Suppressor macrophage (primary cell): ENCODE measurements at places on chromosomes 2 and 18.

GRCh38 chr18:40868110-40868858 is 1086.8 kb upstream of the PIK3C3 start:
- no peak for DNase-seq

DNA sequence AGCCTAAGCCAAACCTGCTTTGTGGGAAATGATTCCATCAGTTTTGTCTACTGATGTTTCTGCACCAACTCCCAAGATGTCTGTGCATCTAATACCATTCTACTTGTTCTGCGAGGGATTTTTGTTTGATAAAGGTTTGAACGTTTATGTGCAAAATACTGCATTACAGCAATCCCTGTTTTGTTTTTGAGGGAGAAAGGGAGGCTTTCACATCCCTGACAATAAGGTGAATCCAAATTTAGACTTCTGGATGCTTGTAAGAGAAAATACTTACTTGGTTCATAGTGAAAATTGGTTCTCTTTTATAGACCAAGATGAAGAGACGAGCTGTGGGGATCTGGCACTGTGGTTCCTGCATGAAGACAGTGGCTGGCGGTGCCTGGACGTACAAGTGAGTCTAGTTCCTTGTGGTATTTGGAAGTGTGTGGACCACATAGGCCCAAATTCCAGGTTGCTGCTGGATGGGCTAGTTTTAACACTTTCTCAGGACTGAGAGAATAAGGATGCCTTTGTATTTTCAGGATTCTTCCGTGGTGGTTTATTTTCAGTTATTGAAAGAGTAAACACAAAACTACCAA is 1.1 kb downstream of the RPL37A start:
- DNase-seq: no peak

- DNase-seq: no peak
These were observed 464.0 kb downstream of the FBXO15 start for GRCh38 chr18:73683409-73684238.

DNA sequence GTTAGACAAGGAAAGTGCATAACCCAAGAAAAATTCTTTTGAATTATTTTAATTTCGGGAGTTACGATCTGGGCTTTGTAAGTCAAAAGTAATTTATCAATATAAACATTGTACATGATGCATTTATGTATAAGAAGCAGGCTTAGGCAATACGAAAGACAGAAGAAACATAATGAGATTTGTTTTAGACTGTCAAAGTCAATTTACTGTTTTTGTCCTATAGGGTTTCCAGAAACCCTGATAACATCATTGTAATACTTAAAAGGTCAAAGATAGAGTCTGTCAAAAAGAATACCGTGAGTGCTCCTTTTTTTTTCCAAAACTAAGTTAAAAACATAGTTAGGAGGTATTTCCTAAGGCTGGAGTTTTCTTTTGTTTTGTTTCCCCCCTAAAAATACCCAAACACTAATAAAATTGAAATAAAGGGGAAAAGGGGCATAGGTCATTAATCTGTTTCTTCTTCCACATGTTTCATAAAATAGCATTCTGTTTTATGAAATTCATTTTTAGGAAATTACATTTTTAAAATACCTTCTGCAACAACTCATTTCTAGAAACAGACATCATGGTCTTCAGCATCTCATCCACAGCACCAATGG is 16.1 kb downstream of the C1D start:
- no peak for DNase-seq

DNA sequence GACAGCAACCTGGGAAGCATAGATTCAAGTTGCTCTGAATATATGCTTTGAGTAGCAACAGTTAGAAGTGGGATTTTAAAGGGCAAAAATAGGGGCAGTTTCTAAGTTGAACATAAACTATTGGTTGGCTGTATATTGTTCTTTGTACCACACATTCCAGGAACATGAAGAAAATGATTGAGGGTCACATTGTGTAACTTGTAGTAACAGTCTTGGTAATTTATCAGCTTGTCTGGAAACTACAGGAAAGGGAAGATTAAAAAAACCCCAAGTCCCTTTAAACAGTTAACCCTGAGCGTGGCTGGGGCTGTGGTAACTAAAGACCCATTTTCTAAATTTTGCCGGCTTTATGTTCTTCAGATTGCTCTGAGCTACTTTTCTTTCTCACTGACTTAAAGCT is 7.4 kb downstream of the PLEKHB2 start:
- no peak for DNase-seq

- peak; percentile 41 for DNase-seq
These were observed 587 bp downstream of the SUMO1 start for GRCh38 chr2:202237787-202238233.

- DNase-seq: no peak
These were observed 472.4 kb upstream of the SALL3 start for GRCh38 chr18:78507217-78507616.

- DNase-seq: no peak
These were observed 1059.7 kb upstream of the ACVR2A start for GRCh38 chr2:146785101-146785500.

GRCh38 chr2:160440888-160441287 is 52.7 kb downstream of the RBMS1 start:
- DNase-seq: no peak

DNA sequence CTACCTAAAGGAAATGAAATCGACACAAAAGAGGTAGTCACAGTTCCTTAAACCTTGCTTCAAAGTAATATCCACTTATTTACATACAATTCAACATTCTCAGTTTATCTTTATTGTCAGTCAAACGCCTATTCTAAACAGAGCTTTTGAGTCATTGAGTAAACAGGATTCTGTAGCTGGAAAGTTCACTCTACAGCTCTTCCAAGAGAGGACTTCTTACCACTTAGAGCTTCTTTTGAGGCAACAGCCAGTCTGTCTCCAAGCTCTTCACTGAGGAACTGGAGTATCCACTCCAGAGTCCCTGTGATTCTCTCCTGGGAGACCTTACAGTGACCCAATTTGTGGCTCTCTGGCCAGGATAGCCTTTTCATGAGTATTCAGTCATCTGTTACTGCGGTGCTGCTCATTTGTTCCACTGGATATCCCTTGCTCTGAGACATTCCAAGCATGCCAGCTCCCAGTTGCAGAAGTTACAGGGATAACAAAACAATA is 210.9 kb upstream of the OSR1 start:
- no peak for DNase-seq

- no peak for DNase-seq
These were observed 4.0 kb downstream of the TMEM200C start for GRCh38 chr18:5891184-5891853.

GRCh38 chr2:25313711-25314513 is 27.8 kb downstream of the DNMT3A start:
- DNase-seq: no peak

DNA sequence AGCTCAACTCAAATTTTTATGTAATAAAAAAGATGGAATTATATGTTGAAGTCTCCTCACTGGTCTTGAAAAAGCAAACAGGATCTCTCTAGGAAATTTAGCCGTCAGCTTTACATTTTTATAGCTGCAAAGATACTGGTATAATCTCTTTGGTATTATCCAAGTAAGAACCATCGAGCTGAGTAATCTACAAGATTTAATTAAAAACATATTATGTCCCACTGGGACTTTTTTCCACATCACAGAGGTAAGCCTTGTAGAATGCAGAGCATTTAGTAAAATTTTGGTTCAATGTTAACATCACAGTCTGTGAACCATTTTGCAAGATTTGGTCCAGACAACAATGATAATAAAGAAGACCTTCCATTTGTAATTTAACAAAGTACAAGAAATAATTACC is 162.6 kb upstream of the SLC39A10 start:
- no peak for DNase-seq

DNA sequence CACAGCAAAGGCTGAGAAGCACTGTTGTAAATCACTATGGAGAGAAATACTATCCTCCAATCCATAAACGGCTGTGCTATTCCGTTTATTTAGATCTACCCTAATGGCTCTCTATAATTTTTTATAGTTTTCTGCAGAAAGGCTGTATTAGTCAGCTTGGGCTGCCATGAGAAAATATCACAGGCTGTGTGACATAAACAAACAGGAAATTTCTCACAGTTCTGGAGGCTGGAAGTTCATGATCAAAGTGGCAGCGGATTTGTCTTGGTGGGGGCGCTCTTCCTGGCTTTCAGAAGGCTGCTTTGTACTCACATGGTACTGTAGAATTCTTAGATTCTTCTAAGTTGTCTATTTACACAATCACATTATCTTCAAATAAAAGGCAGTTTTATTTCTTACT is 44.1 kb downstream of the C1D start:
- DNase-seq: no peak

DNA sequence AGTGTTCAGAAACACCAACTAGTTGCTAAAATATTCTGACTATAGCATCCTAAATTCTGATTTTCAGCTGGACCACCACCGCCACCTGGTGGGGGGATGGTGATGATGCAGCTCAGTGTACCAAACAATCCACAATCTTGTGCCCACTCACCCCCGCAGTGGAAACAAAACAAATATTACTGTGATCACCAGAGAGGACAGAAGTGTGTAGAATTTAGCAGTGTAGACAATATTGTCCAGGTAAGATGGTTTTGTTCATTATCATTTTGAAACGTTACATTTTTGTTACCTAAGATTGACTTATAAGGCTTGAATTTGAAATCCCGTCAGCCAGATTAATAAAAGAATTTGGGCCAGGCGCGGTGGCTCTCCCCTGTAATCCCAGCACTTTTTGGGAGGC is 31.7 kb upstream of the UBXN4 start:
- peak; percentile 75 for DNase-seq

DNA sequence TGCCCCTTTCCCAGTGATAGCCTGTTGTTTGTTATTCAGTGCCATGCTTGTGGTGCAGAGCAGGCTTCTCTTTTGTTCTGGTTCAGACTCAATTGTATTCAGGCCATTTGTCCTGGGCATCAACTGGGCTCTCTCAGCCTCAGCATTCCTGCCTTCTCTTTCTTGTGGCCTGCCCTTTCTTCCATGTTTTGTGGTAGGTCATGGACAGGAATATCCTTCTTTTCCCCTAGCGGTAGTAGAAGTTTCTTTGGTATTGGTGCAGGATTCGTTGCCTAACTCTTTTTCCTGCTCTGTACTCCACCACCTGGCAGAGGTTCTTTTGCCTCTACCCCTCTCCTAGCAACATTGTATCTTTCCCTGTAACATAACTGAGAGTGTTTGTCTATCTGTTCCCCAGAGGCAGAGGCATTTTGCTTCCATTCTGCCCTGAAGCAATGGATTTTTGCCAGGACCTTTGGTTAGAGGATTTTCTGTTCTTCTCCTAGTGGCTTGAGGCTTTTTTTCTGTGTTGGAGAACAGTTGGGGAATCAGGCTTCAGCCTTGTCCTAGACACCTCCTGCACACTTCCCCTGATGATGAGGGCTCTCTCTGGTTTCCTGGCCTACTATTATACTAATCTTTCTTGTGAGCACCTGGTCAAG is 68.5 kb downstream of the NCOA1 start:
- no peak for DNase-seq

- DNase-seq: peak; percentile 36
These were observed 22.8 kb downstream of the HPCAL1 start for GRCh38 chr2:10325278-10326145.

DNA sequence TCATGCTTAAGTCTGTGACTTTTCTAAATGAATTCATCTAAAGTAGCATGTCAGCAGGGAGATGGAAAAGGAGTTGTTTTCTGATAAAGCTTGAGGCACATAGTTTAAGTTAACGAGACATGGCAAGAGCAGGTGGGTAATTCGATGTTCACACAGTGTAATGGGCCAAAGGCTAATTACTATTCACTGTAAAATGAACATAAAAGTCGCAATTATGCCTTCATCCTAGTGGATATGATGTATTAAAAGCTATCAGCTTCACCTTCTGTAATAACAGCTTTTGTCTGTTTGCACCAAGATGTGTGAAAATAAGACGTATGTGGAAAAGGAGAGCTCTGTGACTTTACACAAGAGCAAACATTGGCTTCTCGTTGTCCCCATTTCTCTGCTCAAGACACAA is 94.2 kb upstream of the CDH20 start:
- no peak for DNase-seq

DNA sequence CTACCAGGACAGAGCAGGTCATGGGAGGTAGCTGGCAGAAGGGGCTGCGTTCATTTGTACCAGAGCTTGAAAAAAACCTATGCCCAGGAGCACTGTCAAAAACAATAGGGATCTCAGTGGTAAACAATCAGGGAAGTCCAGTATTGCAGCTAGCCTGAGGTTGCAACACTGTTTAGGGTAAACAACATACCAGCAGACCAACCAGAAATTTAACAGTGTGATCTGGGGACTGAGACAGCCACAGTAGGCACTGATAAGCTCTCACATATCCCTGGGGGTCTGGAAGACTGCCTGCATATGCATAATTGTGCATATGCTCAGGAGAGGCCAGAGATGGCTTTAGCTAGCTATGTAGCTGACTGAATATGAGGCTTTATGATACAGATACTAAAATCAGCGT is 12.0 kb upstream of the ZCCHC2 start:
- DNase-seq: peak; percentile 60

GRCh38 chr2:177728399-177728765 is 335.8 kb downstream of the AGPS start:
- DNase-seq: no peak

DNA sequence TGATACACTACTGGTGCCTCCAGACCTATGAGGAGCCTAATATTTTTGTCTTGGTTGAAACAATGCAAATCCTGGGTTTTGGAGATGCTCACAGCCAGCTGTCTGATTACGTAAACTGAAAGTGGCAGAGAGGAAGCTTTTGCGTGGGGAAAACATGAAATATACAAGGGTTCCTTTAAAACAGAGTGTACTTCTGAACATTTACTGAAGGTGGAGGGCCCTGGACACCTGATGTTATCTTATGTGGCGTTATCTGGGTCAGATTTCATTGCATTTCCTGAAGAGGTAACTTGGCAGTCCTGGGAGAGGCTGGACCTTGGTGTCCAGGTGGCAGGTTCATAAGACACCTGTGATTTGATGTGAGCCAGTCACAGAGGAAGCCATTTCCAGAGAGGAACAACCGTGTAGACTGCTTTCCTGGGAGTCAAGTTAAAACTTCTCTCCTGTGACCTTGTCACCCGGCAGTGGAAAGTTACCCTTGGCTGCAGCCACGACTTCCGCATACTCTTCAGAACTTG is 105.0 kb downstream of the NEDD4L start:
- no peak for DNase-seq

DNA sequence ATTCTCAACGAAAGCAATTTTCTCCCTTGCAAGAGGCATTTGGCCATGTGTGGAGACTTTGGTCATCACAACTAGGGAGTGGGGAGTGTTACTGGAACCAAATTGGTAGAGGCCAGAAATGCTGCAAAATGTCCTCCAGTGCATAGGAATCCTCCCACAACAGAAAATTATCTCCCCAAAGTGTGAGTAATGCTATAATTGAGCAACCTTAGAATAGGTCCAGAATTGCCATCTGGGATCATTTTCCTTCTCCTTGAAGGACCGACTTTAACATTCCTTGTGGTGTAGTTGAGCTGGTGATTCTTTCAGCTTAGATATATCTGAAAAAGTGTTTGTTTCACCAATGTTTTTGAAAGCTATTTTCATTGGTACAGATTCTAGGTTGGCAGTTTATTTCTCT is 111.2 kb upstream of the SMIM21 start:
- DNase-seq: no peak
